Stimulated activated CD8-positive, alpha-beta memory T cell treated with anti-CD3 and anti-CD28 coated beads, Interleukin-15, amount 100 ng/mL, for 48 hours (primary cell): ENCODE measurements at places on chromosomes 11 and 22.

DNA sequence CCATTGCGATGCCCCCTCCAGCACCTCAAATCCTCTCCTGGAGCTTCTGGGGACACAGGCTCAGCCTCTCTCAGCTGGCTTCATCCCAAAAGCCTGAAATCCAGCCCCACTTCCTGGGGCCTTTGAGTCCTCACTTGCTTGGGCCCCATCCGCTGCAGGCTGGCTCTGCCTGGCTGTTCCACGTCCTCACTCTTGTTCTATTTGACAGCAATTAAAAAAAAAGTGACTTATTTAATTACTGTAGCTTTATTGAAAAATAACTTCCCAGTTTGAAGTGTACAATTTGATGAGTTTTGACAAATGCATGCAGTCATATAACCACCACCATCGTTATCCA is 27.2 kb downstream of the PARVG start:
- DNase-seq, result no peak

- no peak for DNase-seq
Observed at GRCh38 chr11:1765871-1766718, 2.4 kb upstream of the CTSD start.

GRCh38 chr11:119400860-119401259 is 19.4 kb upstream of the USP2 start:
- DNase-seq, result no peak

- DNase-seq, result no peak
Observed at GRCh38 chr22:41132550-41132949, 40.2 kb downstream of the EP300 start.

GRCh38 chr22:17639247-17639741 is 737 bp downstream of the BCL2L13 start:
- DNase-seq, result no peak

DNA sequence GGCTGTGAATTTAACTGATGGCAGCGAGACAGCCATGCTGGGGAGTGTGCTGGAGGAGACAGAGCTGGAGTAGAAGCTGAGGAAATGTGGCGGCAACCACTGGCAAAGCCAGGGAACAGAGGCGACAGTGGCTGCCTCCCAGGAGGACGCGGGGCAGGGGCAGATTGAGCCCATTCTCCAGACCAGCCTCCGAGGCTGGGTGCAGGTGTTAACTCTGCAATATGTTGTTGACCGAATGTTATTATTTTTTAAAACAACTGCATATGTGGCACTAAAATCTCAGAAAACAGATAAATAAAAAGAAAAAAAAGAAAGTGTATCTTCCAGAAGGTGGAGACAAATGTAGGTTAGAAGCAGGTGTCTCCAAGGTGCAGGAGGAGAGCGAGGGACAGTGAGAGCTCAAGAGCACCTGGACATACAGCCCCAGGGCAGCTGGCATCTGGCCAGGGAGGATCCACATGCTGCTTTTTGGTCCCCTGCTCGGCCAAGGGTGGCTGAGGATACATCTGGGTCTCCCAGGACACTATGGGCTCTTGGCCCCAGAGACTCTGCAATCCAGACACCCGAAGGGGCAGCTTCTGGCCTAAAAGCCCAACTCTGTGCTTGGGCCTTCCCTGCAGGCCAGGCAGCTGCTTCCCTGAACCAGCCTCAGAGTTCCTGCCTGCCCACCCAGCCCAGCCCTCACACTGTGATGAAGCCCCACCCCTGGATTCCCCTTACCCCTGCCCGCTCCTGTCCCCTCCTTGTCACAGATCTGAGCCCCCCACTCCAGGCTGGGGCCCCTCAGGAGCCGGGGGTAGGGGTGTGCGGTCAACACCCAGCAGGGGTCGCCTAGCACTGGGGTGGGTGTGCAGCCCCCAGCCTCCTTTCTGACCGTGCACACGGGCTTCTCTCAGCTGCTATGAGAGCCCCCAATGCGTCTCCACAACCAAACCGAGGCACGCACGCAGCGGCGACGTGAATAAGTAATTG is 12.9 kb downstream of the RTN4R start:
- no peak for DNase-seq

DNA sequence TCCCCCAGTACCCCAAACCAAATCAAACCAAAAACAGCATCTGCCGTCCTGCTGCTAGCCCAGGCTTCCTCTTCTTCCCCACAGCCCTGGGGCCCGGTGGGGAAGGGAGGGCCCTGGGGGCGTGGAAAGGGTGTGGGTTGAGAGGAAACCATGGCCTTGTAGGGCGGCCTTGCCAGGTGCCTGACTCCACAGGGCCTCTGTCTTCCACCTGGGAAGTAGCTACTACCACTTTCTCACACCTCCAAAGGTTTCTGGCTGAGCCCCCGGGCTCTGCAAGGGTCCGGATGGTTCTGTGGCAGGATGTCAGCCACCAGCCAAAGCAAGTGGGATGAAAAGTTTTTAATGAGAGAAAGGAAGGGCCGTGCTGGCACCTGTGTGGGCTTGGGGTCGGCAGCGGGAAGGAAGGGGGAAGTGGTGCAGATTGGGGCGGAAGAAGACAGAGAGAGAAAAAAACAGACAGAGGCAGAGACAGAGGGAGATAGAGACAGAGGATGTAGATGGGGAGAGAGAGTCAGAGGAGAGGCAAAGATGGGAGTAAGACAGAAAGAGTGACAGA is 10.5 kb downstream of the TPST2 start:
- DNase-seq, result no peak

- no peak for DNase-seq
Observed at GRCh38 chr11:44725757-44726282, 942 bp upstream of the TSPAN18 start.

GRCh38 chr22:22787151-22787550 is 100.5 kb upstream of the IGLL5 start:
- no peak for DNase-seq

DNA sequence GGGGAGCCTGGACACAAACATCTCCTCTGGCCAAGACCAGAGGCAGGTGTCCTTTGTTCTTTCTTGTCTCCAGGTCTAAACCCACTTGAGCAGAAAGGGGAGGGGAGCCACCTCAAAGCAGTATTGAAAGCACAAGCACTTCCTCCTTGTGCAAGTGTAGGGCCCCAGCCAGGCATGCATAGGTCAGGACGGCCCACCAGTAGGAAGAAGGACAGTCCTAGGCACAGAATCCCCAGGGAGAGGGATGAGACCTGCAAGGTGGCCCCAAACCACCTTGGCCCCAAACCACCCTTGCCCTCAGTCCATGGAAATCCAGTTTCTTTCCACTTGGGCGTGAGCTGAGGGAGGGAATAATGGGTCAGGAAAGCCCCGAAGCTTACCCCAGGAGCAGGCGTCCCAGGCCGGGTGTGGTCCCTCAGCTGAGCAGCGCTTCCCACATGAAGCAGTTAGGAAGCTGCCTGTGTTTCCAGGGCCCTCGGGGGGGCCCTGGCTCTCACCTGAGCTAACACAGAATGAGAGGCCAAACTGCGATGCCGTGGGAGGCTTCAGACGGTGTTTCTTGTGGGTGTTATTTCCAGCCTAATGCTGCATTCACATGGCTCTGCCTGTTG is 20.4 kb upstream of the IGSF9B start:
- no peak for DNase-seq

DNA sequence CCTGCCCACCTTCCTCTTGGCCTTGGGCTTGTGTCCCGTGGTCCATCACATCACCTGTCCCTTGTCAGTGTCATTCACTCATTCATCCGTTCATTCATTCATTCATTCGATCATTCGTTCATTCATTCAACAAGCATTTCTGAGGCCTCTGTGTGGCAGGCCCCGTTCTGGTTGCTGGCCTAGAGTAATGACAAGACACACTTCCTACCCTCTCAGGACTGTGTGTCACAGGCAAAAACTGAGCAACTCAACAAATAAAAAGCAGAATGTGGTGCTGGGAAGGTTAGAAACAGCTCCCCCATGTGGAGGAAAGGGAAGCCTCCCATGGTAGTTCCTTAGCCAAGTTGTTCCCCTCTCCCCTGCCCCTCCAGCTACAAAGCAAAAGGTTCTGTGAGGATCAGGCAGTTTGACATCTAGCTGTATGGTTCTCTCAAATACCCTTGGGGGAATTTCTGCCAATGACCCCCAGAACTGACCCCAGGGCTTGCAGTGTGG is 1.6 kb upstream of the OMP start:
- no peak for DNase-seq

DNA sequence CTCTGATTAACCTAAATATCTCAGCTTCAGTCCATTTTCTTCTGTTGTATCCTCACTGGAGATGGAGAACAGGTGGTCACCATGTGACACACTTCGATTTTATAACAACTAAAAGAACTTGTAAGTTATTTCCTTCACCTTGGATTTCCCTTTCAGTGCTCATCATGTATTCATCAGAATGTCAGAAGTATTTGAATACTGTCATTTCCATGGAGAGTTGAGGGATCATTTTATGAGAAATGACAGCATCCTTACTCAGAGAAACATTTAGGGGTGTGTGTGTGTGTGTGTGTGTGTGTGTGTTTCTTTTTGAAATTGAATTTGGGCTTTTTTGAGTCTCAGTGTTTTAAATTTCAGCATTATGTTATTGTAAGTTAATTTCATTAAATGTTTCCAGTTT is 205.8 kb downstream of the ARHGAP42 start:
- no peak for DNase-seq

GRCh38 chr11:11411401-11411985 is 58.4 kb upstream of the CSNK2A3 start:
- no peak for DNase-seq

- DNase-seq, result no peak
Observed at GRCh38 chr11:118060869-118061268, 16.0 kb upstream of the TMPRSS4 start.

GRCh38 chr11:6002202-6002699 is 4.5 kb downstream of the OR56A4 start:
- no peak for DNase-seq

DNA sequence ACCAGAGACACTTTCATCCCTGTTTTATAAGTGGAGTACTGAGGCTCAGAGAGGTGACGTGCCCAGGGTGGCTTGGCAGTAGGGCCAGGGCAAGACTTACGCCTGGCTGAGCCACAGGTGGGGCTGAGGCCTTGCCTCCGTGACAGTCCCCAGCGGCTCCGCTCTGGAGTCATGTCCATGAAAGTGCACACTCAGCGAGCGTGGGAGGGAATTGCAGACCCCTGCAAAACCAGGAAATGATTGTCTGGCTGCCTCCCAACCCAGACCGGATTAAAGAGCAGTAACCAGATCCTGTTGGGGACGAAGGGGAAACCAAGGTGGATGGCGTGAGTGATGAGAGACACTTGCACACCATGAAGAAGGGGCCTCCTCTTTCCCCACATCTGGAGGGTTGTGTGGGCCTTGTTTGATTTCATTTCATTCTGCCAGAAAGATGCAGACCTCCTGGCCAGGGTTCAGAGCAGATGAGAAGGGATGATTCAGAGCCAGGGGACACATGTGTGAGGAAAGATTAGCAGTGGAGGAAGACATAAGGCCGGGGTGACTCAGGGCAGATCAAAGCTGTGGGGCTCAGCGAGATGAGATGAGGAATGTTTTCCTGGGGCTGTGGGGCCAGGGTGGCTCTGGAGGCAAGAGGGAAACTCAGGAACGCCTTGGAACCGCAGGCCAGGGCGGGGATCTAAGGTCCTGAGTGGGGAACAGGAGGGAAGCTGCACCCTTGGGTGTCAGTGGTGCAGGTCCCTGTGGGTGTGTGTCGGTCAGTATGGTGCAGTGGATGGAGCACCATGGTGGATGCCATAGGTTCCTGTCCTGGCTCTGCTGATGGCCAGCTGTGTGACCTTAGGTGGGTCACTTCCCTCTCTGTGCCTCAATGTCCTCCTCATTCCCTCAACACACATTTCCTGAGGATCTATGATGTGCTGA is 29.9 kb upstream of the LRRC32 start:
- DNase-seq, result no peak

- DNase-seq, result no peak
Observed at GRCh38 chr11:62201376-62201775, 7.1 kb upstream of the SCGB2A1 start.

DNA sequence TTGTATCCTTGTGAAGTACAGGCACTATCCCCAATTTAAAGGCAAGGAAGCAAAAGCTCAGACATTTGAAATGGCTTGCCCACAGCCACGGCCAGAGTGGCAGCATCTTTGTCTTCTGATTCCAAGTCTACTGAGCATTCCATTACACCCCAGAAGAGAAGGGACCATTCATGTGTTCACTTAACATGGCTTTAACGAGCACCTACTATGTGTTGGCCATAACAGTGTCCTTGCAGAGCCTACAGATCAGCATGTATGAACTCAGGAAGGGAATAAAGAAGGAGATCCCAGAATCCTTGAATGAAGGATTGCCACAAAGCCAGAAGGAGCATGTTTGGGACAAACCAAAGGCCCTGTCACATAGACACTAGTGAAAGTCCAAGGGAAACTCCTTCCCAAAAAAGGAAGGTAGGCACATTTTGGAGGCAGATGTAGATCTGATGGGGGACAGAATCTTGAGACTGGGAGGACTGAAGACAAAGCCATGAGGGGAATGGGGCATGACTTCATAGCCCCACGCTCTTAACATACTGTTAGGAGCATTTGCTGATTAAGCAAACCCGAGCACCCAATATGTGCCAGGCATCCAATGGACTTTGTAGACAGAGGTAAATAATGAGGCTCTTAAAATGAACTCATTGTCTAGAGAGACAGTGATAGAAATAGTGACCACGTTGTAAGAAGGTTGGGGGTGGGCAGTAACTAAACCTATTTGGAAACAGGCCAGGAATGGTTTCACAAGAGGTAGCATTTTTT is 54.9 kb downstream of the P4HA3 start:
- DNase-seq, result no peak

DNA sequence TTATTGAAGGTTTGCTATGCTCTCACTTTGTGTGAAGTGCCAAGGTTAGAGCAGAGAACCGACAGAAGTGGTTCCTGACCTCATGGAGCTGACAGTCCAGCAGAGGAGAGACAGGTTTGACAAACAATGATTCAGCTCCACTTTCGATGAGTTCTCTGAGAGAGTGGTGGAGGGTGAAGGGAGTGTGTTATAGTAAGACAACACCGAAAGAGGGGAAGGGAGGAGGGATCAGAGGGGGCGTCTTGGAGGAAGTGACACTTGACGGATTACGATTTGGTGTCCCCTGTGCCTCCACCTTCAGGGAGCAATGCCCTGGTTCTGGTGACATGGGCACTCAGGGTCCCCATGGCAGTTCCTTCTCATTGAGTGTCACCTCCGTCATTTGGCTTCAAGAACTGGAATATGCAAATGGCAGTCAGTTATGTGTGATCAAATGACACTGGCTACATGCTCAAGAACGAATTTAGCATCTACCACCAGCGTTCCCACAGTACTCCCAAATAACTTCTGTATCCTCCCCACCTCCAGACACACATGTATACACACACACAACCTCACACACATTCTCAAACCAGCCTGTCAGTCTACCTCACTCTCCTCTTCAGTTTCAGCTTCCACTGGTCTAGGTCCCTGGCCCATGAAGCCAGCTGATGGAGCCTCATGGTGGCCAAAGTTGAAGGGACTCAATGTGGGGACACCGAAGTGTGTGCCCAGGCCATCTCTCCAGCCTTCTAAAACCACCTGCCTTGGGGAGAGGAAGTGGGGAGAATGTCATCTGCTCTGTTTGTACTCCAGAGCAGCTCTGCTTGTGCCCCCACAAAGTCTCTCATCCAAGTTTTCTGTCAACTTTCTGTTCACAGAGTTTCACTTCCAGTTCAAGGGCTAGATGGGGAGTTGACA is 31.4 kb upstream of the NUP160 start:
- no peak for DNase-seq

- DNase-seq, result no peak
Observed at GRCh38 chr11:25183411-25183810, 686.6 kb downstream of the LUZP2 start.
